ENCODE measurements at places on chromosomes 1 and 21.

GRCh38 chr1:223219846-223220610 is 77.0 kb upstream of the TLR5 start:
- no peak for DNase-seq

DNA sequence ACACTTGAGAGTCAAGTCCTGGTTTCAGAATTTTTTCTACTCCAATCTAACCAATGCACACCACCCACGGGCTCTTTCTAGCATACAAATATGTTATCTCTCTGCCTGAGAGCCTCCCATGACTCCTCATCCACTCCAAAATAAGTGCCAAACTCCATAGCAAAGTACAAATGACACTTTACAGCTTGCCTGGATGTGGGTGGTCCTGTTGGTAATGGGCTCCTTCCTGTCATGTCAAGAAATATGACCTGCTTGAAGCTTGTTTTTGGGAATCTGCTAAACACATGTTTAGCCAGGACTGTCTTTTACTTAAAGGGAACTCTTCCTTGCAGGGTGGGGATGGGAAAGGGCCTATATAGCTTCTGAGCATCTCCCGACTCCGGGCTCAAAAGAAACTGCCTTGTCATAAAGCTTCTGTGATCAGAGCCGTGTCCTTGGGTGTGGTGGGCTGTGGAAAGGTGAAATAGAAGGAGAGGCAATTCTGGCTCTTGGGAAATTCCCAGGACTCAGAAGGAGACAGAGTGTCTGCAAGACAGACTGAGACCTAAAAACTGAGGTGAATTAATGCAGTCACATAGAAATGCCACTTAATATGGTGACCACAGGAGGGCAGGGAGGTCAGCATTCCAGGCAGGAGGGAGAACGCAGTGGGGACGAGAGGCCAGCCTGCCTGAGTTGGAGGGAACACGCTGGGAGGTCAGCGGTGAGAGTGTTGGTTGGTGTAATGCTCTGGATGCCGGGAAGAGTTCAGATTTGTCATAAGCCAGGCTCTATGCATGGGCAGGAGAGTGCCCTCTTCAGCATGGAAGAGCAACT is 6.1 kb upstream of the IGFN1 start:
- DNase-seq = no peak

- no peak for DNase-seq
These were observed 69.7 kb downstream of the GALNT2 start for GRCh38 chr1:230136453-230137336.

DNA sequence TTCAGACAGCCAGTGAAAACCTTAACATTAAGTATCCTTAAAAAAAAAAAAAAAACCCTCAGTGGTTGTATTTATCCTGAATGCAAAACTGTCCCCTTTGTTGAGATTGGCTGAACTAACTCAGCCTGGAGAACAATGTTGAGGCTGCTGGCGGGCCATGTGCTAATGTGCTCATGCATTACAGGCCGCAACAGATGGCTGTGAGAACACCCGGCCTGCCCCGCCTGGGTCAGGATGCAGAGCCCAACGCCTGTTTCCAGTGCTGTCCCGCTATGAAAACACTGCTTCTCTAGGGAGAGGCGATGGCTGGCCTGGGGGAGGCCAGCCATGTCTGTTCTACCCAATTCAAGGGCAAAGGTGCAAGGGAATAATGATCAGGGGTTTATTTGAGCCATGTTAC is 13.8 kb downstream of the OLIG2 start:
- no peak for DNase-seq

DNA sequence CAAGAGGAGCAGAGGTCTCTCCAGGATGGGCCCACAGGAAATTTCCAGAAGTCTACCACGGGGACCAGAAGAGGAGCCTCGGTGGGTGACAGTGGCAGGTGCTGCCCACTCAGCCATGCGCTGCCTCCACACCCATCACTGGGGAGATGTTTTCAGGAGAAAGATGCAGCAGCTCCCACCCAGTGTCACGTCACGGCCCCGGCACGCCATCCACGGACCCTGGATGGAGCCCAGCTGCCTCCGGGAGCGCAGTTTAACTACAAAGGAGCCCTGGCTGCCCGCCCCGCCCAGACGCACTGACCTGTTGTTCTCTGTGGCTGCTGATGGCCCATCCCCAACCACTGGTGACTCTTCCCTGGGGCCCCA is 6.8 kb downstream of the TSPEAR start:
- no peak for DNase-seq

GRCh38 chr1:43844114-43844513 is 89.5 kb upstream of the ARTN start:
- no peak for DNase-seq

- no peak for DNase-seq
These were observed 36.7 kb upstream of the HP1BP3 start for GRCh38 chr1:20823845-20824244.
